Spinal cord (tissue), 10 donors: ENCODE measurements at places on chromosomes 16 and 17. TPM values are rescaled to one million over a fixed set of nuclear protein-coding genes. Genes with fewer than 3 reads are reported as not detected.

The PDILT gene
- not detected for total RNA-seq

The TUBB3 gene
- total RNA-seq: 607 TPM

The KRT9 gene
- not detected for total RNA-seq

The TP53TG3B gene
- not detected for total RNA-seq

The CA5A gene
- 0.55 TPM for total RNA-seq

The CSH1 gene
- not detected for total RNA-seq

The PRAC2 gene
- not detected for total RNA-seq

DNA sequence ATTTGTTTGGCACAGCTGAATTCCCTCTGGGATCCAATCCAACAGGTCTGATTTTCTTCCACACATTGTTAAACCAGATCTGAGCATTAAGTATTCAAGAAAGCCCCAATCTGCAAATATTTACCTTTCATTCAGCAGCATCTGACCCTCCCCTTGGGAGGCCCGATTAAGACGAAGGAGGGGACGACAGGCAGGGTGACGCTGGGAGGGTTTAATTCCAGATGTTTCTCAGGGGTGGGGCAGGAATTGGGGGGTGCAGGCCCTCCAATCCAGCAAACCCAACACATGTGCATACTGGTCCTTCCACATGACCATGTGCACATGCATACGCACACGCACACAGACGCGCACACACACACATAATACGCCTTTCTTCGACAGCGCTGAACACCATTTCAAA is 240.5 kb downstream of the GSG1L start:
- H3K27me3 ChIP-seq: no peaks in the 10 kb centered on the region
- DNase-seq: no peak
- H3K36me3 ChIP-seq: no peaks in the 10 kb centered on the region
- no peak overlapping the region for H3K27ac ChIP-seq

GRCh38 chr17:9237661-9238301 is 216.5 kb downstream of the NTN1 start:
- peaks cover 21% of the 10 kb centered on the region for H3K36me3 ChIP-seq
- H3K27me3 ChIP-seq: peaks cover 2% of the 10 kb centered on the region
- H3K4me3 ChIP-seq: no peak overlapping the region
- peaks cover 83% of the 10 kb centered on the region for H3K4me1 ChIP-seq
- no peak for DNase-seq

- no peak overlapping the region for H3K27ac ChIP-seq
- no peaks in the 10 kb centered on the region for H3K36me3 ChIP-seq
- no peak overlapping the region for H3K4me3 ChIP-seq
- no peaks in the 10 kb centered on the region for H3K4me1 ChIP-seq
- no peaks in the 10 kb centered on the region for H3K27me3 ChIP-seq
- DNase-seq: no peak
Observed at GRCh38 chr17:33475594-33475993, 182.5 kb upstream of the ASIC2 start.

DNA sequence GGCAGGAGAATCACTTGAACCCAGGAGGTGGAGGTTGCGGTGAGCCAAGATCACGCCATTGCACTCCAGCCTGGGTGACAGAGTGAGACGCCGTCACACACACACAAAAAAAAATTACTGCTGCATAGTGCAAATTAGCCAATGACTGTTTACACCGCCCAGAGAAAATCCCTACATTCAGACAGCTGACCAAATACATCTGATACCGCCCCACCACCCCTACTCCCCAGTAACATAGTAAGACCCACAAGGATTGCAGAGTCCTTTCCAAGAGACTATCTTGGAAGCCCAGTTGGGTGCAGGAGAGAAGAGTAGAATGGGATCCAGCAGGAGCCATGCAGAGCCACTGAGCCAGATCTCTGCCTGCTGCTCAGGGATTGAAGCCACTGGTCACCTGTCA is 63.5 kb downstream of the SLC39A11 start:
- no peaks in the 10 kb centered on the region for H3K27me3 ChIP-seq
- DNase-seq: no peak
- no peak overlapping the region for H3K27ac ChIP-seq
- no peak overlapping the region for H3K4me3 ChIP-seq
- no peaks in the 10 kb centered on the region for H3K4me1 ChIP-seq

DNA sequence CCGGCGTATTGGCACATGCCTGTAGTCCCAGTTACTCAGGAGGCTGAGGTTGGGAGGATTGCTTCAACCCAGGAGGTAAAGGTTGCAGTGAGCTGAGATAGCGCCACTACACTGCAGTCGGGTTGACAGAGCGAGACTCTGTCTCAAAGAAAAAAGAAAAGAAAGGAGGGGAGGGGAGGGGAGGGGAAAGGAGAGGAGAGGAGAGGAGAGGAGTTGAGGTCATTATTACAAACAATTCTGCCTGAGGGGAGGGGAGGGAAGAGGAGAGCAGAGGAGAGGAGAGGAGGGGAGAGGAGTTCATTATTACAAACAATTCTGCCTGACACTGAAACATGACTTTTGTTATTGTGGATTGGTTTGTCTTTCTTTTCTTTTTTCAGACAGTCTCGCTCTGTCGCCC is 19.8 kb upstream of the ABCA5 start:
- H3K4me1 ChIP-seq: no peaks in the 10 kb centered on the region
- no peak overlapping the region for H3K4me3 ChIP-seq
- no peaks in the 10 kb centered on the region for H3K27me3 ChIP-seq
- no peaks in the 10 kb centered on the region for H3K36me3 ChIP-seq
- no peak for DNase-seq
